ENCODE measurements at places on chromosomes 16 and 17.

- DNase-seq: no peak
Measured at GRCh38 chr17:78344666-78345065, 15.2 kb downstream of the SOCS3 start.

DNA sequence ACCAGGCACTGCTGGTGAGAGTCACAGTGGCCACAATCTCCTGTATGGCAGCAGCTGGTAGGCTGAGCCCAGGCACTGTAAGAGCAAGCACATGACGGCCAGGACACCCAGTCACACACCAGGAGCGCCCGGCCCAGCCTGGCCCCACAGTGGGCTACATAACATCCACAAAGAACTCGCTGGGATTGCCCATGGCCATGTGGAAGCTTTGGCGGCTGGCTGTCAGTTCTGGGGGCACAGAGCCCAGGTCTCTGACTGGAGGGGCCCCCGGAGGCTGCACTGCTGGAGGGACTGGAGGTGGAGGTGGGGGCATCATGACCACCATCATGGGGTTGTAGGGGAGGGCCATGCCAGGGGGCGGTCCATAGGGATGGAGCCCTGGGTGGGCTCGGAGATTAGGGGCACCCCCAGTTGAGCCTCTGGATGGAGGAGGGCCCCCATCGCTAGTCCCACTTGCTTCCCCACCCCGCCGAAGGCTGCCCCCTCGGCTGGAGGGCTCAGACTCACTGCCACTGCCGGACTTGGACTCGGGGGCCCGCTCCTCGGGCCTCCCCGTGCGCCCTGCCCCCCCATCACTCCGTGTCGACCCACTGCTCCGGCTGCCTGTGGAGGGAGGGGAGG is 6.1 kb downstream of the ACADVL start:
- no peak for DNase-seq

GRCh38 chr17:39406951-39407350 is 5.5 kb upstream of the FBXL20 start:
- no peak for DNase-seq

GRCh38 chr17:32185875-32186274 is 43.6 kb downstream of the RHOT1 start:
- DNase-seq: no peak

- no peak for DNase-seq
Measured at GRCh38 chr17:31475378-31476162, 84.1 kb downstream of the RAB11FIP4 start.

Data from Jurkat, Clone E6-1 (cell line).